CD8-positive, alpha-beta memory T cell (primary cell): ENCODE measurements at places on chromosomes 3 and 15. TPM values are rescaled to one million over a fixed set of nuclear protein-coding genes. Genes with fewer than 3 reads are reported as not detected.

DNA sequence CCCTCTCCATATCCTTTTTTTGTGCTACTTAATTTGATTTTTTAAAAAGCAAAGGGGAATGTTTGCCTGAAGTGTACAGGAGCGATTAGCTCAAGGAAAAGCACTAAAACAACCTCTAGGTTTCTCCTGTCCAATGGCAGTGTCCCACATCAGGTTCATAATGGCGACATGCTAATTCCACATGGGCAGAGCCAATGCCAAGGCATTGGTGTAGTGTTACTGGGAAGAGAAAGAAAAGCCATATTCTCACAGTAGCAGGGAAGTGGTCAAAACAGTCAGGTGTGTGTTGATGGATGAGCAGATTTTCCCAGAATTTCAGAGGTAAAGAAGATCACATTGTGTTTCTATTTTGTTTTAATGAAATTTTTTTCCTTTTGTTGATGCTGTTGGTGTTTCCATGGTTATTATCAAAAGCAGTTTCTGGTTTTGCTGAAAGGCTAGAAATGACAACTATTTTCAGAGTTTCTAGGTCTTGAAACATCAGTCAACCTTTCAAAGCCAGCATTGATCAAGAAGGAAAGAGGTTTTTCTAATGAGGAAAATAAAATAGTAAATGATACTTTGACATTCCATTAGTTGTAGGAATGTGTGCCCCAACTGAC, 65.2 kb downstream of the FNDC3B start:
- DNase-seq, result no peak

- DNase-seq, result no peak
These were observed 62.8 kb downstream of the ABHD2 start for GRCh38 chr15:89150762-89151664.

GRCh38 chr3:108589998-108590323, 439 bp downstream of the DZIP3 start:
- DNase-seq, result no peak

DNA sequence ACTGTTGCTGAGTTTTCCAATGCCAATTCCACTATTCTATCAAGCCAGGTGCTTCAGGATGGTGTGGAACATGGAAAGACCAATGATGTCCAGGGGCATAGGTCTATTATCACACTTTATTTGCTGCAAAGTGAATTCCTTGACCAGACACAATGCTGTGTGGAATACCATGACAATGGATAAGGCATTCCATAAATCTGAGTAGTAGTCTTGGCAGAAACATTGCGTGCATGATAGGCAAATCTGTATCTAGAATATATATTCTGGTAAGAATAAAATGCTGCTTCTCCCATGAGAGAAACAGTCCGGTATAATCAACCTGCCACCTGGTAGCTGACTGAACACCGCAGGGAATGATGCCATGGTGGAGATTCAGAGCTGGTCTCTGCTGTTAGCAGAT, 70.0 kb upstream of the ALDH1A3 start:
- no peak for DNase-seq

DNA sequence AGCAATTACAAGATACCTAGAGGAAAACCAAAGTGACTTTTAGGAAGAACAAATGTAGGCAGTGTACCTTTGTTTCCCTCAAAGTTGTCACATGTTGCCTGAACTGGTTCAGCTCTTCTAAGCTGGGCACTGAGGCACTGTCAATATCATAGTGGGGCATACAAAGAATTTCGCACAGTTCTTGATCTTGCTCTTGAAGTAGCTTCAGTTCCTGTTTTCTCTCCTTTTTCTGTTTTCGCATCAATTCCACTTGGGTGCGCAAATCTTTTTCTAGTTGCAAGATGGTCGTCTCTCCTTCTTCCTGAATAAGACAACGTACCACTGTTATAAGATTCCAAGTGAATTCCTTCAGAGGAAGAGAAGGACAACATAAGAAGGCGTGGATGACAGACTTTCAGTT, 12.7 kb downstream of the PRC1 start:
- DNase-seq, result no peak

- no peak for DNase-seq
These were observed 157.6 kb downstream of the UACA start for GRCh38 chr15:70605606-70606410.

DNA sequence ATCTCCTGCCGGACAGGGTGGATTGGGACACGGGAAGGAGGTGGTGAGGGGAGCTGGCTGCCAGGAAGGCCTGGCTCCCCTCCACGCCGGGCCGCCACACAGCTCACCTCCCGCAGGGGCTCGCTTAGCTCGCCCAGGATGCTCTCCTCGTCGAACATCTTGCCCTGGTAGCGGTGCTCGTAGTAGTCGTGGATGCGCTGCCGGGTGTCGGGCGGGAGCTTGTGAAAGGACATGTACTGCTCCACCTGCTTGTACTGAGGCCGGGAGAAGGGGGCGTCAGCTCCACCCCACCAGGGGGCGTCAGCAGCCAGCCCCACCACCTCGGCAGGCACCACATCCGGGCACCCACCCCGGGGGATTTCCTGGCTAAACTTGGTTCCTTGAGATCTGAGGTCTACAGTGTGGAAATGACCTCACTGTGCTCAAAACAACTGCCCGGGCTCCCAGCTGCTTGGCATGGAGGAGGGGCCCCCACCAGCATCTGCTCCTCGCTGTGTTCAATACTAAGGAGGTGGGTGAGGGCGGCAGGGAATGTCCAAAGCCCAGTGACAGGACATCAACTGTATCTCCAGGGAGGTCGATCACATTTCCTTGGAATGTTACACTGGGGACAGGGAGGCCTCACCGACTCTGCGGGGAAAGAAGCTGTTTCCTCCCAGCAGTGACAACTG, 43.4 kb downstream of the HCN4 start:
- no peak for DNase-seq

- DNase-seq, result no peak
These were observed 51.0 kb downstream of the ARNT2 start for GRCh38 chr15:80455051-80455648.

DNA sequence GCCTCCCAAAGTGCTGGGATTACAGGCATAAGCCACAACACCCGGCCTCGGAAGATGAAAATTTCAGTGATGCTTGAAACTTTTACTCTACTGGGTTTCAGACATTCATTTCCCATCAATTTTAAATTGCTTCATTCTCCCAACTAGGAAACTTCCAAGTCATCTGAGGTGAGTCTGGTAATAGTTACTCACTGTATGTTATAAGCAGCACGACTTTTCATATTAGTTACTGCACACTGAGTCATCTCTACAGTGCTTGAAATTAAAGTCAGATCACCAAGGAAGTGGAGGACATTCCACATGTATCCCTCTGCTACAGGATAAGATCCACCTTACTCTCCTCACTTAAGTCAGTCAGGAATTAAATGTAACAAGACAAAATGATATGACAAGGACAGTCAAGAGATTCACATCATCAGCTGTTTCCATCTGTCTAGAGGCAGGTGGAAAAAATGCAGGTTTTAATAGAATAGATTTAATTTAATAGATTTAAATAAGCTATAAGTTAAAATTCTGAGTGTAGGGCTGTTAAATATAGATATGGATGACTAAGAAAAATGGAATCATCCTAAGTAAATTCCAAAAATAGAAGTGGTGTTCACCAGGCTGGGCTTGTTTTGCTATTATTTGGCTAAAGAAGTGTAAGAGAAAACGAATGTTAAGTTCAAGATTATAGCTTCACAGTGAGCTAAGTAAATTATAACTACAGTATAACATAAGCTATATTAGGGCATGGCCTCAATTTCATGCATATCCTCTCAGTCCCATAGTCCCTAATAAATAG, 104.4 kb downstream of the TMCO5A start:
- DNase-seq, result no peak

GRCh38 chr15:31470756-31471155, 144.1 kb downstream of the KLF13 start:
- DNase-seq, result no peak

GRCh38 chr15:41462084-41462795, 31.4 kb upstream of the ITPKA start:
- no peak for DNase-seq

Gene ACOX2
- not detected for polyA plus RNA-seq

Gene GOLGA8O
- 0.85 TPM for polyA plus RNA-seq

Gene PLSCR5
- not detected for polyA plus RNA-seq
